Stomach (tissue), 19 donors: ENCODE measurements at places on chromosomes 13 and 19.

GRCh38 chr13:45511310-45512097, 46.8 kb downstream of the COG3 start:
- no peaks in the 10 kb centered on the region for H3K4me1 ChIP-seq
- peaks cover 93% of the 10 kb centered on the region for H3K36me3 ChIP-seq
- peak; percentile 86 for DNase-seq
- H3K4me3 ChIP-seq: no peak overlapping the region
- H3K27me3 ChIP-seq: no peaks in the 10 kb centered on the region

DNA sequence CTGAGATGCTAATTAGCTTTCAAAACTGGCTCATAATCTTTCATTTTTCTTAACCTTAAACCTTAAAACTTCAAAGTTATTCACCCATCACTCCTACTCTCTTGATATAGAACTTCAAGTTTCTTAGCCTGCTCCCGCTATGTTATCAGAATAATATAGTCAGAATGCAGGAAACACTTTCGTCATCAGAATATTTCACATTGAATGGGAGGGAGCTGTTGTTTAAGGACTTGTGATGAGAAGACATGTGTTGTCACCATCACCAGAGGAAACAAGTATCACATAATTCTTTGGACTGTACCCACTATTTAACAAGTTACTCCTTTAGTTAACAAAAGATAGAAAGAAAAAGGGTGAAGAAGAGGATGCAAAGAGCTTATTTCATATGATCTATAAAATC, 65.0 kb upstream of the FNDC3A start:
- no peak overlapping the region for H3K4me3 ChIP-seq
- DNase-seq: no peak
- H3K27me3 ChIP-seq: no peaks in the 10 kb centered on the region
- no peaks in the 10 kb centered on the region for H3K4me1 ChIP-seq
- no peaks in the 10 kb centered on the region for H3K36me3 ChIP-seq
- H3K27ac ChIP-seq: no peak overlapping the region

GRCh38 chr13:33639626-33640080, 178.3 kb upstream of the RFC3 start:
- no peaks in the 10 kb centered on the region for H3K27me3 ChIP-seq
- DNase-seq: no peak
- H3K27ac ChIP-seq: no peak overlapping the region
- no peaks in the 10 kb centered on the region for H3K36me3 ChIP-seq
- peaks cover 21% of the 10 kb centered on the region for H3K4me1 ChIP-seq
- no peak overlapping the region for H3K4me3 ChIP-seq

- H3K27me3 ChIP-seq: no peaks in the 10 kb centered on the region
- H3K4me1 ChIP-seq: no peaks in the 10 kb centered on the region
- no peak for DNase-seq
- H3K27ac ChIP-seq: no peak overlapping the region
Measured at GRCh38 chr13:26660766-26661165, 99.8 kb downstream of the GPR12 start.

- no peak overlapping the region for H3K4me3 ChIP-seq
- no peaks in the 10 kb centered on the region for H3K36me3 ChIP-seq
- no peaks in the 10 kb centered on the region for H3K27me3 ChIP-seq
- no peak for DNase-seq
- no peaks in the 10 kb centered on the region for H3K4me1 ChIP-seq
Measured at GRCh38 chr19:23437901-23438300, 42.6 kb upstream of the ZNF91 start.

DNA sequence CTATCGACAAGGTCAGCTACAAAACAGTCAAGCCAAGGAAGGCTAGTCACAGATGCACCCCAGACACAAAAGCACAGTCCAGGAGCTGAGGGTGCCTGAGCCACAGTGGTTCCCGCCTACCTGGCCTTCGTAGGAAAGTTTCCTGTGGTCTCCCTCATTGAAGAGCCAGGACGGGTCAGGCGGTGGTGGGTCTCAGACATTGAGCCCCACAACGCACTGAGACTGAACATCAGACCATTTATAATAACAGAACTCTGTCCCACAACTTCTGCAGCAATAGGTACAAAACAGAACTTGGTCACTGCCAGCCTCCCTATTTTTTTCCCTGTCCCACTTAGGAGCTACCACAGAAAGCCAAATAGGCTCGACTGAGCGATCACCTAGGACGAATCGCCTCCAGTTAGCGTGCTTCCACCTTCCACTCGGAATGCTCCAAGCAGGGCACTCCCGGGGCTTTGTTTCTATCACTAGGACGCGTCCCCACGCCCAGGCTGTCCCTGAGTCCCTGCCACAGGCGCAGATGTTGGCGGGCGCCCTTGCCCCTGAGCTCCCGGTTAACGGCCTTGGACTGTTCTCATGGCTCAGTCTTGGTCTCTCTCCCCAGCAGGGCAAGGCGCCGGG, 640 bp upstream of the ZNF544 start:
- peak overlapping the region; percentile 66 for H3K27ac ChIP-seq
- peaks cover 16% of the 10 kb centered on the region for H3K36me3 ChIP-seq
- H3K27me3 ChIP-seq: no peaks in the 10 kb centered on the region
- peak; percentile 7 for DNase-seq
- H3K4me1 ChIP-seq: peaks cover 16% of the 10 kb centered on the region
- peak overlapping the region; percentile 64 for H3K4me3 ChIP-seq

- no peaks in the 10 kb centered on the region for H3K27me3 ChIP-seq
- DNase-seq: no peak
- no peak overlapping the region for H3K4me3 ChIP-seq
- peaks cover 24% of the 10 kb centered on the region for H3K36me3 ChIP-seq
Measured at GRCh38 chr19:51354103-51354741, 12.0 kb downstream of the ETFB start.

DNA sequence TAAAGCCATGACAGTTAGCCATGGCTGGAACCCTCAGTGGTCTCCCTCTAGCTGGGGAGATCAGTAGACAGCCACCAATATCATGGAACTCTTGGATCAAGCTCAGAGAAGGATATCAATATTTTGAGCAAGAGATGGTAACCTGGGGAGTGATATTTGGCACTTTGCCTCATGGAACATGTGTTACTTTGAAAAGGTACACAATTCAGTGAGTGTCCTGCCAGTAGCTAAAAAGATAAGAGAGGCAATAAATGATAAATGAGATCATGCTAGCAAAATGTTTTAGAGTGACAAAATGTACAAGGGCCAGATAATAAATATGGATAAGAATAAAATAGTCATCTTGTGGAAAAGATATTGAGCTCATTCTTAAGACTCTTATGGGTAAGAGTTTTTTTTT, 1618.7 kb downstream of the OLFM4 start:
- H3K27me3 ChIP-seq: no peaks in the 10 kb centered on the region
- H3K4me1 ChIP-seq: no peaks in the 10 kb centered on the region

- H3K27me3 ChIP-seq: no peaks in the 10 kb centered on the region
Measured at GRCh38 chr19:1274081-1274851, 1.1 kb upstream of the FAM174C start.

- peak overlapping the region; percentile 45 for H3K27ac ChIP-seq
- no peaks in the 10 kb centered on the region for H3K36me3 ChIP-seq
- H3K4me3 ChIP-seq: no peak overlapping the region
- DNase-seq: peak; percentile 87
Measured at GRCh38 chr13:24087605-24088225, 72.8 kb upstream of the SPATA13 start.

DNA sequence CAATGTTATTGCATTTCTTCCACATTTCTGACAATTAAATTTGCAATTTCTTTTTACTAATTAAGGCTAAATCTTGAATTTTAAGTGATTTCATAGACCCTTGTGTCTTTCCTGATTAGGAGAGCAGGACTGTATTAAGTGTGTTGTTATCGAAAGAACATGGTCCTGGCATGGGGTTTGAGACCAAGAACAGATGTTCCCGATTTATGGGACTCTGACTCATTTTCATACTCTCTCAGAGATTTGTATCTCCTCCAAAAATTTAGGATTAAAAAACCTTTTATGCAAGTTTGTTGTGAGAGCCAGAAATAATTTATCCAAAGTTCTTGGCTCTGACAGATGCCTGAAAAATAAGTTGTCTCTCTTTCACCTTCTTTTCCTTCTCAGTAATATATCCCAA, 589.3 kb upstream of the ARGLU1 start:
- peak; percentile 37 for DNase-seq
- H3K27me3 ChIP-seq: no peaks in the 10 kb centered on the region
- H3K27ac ChIP-seq: no peak overlapping the region

GRCh38 chr19:1747285-1748114, 5.8 kb upstream of the ONECUT3 start:
- H3K36me3 ChIP-seq: no peaks in the 10 kb centered on the region
- DNase-seq: peak; percentile 73
- H3K27me3 ChIP-seq: peaks cover 95% of the 10 kb centered on the region
- peaks cover 55% of the 10 kb centered on the region for H3K4me1 ChIP-seq
- H3K27ac ChIP-seq: peak overlapping the region; percentile 83

- H3K27ac ChIP-seq: peak within 1 kb of the TSS; percentile 54
- H3K27me3 ChIP-seq: peaks cover 44% of the 10 kb centered on the region
- no peaks in the 10 kb centered on the region for H3K4me1 ChIP-seq
- DNase-seq: peak; percentile 81
- no peaks in the 10 kb centered on the region for H3K36me3 ChIP-seq
Measured at GRCh38 chr19:16888629-16889365, at the start of gene F2RL3. Gene F2RL3, plus strand, starts transcription at chr19:16888999. Its CDS starts 191 bp downstream, at chr19:16889190.

GRCh38 chr19:1699386-1699785, 47.0 kb upstream of the TCF3 start:
- H3K36me3 ChIP-seq: no peaks in the 10 kb centered on the region
- DNase-seq: no peak
- H3K27ac ChIP-seq: no peak overlapping the region
- H3K4me1 ChIP-seq: no peaks in the 10 kb centered on the region
- no peak overlapping the region for H3K4me3 ChIP-seq

GRCh38 chr13:77742801-77743200, 45.3 kb downstream of the SLAIN1 start:
- no peaks in the 10 kb centered on the region for H3K4me1 ChIP-seq
- H3K36me3 ChIP-seq: peaks cover 28% of the 10 kb centered on the region
- no peak overlapping the region for H3K27ac ChIP-seq
- H3K27me3 ChIP-seq: no peaks in the 10 kb centered on the region

- H3K27me3 ChIP-seq: no peaks in the 10 kb centered on the region
- H3K4me1 ChIP-seq: no peaks in the 10 kb centered on the region
- DNase-seq: no peak
- no peaks in the 10 kb centered on the region for H3K36me3 ChIP-seq
Measured at GRCh38 chr13:28609381-28609780, 49.5 kb upstream of the POMP start.
